ENCODE measurements at places on chromosomes 3 and 15.

- DNase-seq: no peak
These were observed 48.4 kb upstream of the MEIS2 start for GRCh38 chr15:37148714-37149113.

DNA sequence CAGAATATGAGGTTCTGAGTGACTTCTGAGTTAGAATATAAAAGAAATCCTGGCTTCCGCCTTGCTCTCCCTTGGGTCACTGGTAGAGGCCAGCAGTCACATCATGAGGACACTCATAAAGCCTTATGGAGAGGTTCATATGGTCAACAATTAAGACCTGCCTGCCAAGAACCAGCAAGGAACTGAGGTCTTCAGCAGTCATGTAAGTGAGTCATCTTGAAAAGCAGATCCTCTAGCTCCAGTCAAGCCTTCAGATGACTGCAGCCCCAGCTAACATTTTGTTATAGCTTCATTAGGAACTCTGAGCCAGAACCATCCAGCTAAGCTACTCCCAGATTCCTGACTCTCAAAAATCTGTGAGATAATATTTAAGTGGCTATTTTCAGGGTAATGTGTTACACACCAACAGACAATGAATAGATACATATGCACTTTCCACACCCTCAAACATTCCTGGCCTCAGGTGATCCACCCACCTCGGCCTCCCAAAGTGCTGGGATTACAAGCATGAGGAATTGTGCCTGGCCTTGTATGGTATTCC is 447.2 kb downstream of the SHQ1 start:
- DNase-seq: no peak

DNA sequence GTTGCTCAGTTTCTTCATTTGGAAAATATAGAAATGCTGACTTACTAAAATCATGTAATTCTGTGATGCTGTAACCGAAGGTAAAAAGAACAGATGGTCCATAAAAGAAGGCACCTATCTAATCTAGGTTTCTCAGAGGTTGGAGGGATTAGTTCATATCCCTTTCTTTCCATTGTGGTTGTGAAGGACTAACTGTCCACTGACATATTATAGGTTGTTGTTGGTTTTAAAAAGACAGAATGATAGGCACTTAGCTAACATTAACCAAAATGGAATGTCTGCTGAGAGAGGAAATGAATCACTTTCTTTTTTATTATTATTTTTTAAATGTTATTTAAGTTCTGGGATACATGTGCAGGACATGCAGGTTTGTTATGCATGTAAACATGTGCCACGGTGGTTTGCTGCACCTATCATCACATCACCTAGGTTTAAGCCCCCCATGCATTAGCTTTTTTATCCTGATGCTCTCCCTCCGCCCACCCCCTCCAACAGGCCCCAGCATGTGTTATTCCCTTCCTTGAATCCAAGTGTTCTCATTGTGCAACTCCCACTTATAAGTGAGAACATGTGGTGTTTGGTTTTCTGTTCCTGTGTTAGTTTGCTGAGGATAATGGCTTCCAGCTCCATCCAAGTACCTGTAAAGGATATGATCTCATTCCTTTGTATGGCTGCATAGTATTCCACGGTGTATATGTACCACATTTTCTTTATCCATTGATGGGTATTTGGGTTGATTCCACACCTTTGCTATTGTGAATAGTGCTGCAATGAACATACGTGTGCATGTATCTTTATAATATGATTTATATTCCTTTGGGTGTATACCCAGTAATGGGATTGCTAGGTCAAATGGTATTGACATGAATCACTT is 45.8 kb downstream of the ALDH1A2 start:
- DNase-seq: no peak

DNA sequence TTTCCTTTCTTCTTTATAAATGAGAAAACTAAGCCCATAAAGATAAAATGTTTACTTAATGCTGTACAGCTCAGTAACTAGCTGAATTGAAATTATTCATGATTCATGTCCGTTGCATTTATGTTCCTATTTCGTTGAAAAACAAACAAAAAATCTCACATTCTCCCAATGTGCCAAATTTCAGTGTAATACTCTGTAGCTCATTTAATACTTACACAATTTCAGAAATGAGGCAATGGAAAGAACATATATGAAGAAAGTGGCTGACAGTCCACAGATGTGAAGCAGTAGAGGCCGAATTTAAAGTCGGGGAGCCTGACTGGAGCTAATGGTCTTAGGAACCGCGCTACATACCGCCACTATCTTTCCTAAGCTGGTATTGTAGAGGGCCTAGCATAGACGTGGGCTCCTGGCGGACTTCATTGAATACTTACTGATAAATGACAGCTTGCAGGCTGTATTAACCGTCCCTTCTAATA is 651 bp downstream of the PLSCR2 start:
- DNase-seq: no peak

GRCh38 chr3:197168606-197169005 is 129.8 kb downstream of the DLG1 start:
- DNase-seq: no peak

DNA sequence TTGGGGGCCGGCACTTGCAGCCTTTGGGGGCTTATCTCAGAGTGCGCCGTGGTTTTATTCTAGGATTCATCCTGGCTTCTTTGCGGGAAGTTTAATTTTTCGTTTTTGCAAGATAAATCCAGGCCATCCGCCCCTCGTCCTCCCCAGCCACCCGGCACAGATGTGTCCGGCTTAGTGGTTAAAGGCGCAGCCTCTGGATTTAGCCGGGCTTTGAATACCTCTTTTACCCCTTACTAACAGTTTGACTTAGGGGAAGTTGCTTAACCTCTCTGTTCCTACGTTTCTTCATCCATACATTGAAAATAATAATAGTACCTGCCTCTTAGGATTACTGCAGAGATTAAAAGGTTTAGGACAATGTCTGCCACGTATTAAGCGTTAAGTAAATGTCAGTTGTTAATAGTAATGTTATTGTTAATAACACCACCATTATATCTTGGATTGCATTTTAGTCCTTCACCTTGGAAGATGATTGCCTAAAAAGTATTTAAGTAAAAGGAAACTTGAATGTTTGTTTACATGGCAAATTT is 714 bp downstream of the ECT2 start:
- peak; percentile 49 for DNase-seq

- no peak for DNase-seq
These were observed 260.5 kb upstream of the IGF1R start for GRCh38 chr15:98387866-98388265.

DNA sequence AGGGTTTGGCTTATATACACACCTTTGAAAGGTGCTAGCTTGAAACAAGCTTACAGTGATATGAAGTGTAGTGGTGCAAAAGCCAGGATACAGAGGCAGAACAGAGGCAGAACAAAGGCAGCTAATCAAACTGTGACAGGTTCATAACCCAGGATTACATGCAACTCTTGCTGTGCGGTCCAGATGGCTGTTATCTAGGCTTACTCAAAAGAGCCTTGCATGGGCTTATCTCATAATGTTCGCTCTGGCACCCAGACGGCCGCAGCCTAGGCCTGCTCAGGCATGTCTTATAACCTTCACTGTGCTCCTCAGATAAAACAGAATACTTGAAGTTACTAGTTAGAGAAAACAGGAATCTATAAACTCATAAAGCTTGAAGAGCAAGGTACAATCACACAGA is 22.8 kb upstream of the NOX5 start:
- no peak for DNase-seq

GRCh38 chr3:24348348-24348747 is 146.3 kb downstream of the THRB start:
- no peak for DNase-seq

DNA sequence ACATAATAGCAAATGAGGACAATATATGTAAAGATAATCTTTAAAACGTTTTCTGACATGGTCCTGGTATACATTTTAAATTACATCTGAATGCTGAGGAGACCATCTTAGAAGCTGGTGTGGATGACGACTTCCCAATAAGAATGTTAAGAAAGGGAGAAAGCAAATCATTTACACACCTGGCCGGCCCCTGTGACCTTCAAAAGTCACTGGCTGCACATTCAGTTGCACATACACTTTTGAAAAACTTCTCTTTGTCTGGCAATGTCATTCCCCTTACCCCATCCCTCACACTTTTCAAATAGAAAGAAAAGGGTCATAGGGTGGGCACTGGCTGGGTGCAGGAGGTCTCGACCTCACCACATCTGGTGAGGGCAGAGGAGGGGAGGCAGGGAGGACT is 391.0 kb downstream of the MECOM start:
- no peak for DNase-seq

GRCh38 chr15:57218826-57219576 is 157.3 kb upstream of the CGNL1 start:
- peak; percentile 23 for DNase-seq

DNA sequence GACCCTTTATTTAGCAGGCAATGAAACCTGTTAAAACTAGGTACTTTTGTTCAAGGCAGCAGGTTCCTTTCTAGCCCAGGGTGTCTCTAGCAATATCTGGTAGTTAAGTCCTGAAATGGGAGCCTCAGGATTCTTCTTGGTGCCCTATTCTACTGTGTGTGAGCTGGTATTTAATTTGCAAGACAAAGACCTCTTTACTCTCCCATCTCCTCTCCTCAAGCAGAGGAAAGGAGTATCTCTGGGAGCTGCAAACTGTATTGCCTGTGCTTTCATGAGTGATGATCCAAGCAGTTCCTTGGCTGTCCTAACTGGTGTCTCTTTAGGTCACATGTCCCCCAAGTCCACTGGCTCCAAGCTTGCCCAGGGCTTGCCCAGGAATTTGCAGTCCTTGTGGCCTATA is 188.2 kb downstream of the SI start:
- no peak for DNase-seq

DNA sequence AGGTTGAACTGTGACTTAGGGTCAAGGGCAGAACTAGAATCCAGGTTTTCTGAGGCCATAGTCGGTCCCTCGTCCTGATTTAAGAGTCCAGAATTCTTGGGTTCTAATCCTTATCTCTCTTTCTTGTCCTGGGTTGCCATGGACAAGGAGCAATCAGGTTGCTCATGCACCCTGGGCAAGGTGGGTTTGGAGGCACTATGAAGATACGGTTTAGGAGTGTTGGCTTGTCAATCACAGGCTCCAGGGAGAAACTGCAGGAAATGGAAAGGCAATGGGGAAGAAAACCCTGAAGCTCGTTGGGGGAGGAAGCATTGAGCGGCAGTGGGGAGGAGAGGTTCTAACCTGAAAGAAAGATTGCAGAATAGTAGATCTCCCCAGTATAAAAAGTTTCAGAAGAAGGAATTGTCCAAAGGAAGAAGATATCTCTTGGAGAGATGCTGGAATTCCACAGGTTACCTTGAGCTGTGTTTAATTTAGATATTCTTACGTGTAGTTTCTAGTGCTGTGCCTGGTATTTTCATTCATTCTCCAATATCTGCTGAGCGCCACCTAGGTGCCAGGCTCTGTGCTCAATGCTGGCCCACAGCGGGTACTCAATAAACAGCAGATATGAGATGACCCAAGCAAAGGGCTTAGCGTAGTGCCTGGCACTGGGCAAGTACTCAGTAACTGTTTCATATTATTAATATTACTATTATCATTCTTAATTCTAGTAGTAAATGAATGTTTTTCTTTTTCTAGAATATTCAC is 2.0 kb downstream of the ACAN start:
- no peak for DNase-seq

- no peak for DNase-seq
These were observed 23.4 kb upstream of the GREM1 start for GRCh38 chr15:32694222-32694983.

- DNase-seq: no peak
These were observed 111.0 kb downstream of the SEMA5B start for GRCh38 chr3:122916580-122916979.

DNA sequence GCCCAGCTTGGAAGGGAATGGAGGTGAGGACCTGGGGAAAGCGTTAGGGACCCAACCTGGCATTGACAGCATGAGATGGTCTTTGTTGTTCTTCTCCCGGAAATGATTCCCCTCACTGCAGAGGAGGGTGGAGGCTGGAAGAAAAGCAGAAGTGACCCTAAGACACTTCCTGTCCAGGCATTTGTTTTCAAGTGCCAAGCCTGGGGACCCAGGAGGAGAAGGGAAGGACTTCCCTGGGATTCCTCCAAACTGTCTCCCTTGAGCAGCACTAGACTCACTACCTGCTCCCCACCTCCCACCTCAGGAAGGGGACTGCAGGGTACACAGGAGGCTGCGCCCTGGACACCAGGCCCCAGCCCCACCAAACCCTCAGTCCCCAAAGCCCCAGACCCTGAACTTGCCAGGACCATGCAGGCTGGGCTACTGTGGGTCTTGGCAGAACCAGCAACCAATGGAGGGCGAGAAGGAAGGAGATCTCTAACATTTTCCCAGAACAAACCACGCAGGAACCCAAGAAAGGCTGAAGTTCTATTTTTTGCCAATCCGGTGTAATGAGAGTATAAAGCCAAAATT is 9.8 kb upstream of the VIPR1 start:
- no peak for DNase-seq

- DNase-seq: no peak
These were observed 28.7 kb upstream of the ARIH1 start for GRCh38 chr15:72445426-72445825.

DNA sequence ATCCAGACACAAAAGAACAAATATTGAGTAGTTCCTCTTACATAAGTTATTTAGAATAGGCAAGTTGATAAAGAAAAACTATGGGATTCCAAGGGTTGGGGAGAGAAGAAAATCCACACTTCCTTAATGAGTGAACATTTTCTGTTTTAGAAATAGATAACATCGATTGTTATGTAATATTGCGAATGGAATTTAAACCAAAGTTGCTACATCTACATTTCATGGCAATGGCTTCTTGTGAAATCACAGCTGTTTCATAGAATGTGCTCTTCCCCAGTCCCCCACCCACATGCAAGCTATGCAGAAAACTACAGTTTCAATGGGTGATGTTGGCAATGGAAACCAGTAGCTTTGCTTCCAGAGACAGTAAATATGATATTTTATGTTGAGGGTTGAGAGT is 1639.5 kb downstream of the SI start:
- DNase-seq: no peak

DNA sequence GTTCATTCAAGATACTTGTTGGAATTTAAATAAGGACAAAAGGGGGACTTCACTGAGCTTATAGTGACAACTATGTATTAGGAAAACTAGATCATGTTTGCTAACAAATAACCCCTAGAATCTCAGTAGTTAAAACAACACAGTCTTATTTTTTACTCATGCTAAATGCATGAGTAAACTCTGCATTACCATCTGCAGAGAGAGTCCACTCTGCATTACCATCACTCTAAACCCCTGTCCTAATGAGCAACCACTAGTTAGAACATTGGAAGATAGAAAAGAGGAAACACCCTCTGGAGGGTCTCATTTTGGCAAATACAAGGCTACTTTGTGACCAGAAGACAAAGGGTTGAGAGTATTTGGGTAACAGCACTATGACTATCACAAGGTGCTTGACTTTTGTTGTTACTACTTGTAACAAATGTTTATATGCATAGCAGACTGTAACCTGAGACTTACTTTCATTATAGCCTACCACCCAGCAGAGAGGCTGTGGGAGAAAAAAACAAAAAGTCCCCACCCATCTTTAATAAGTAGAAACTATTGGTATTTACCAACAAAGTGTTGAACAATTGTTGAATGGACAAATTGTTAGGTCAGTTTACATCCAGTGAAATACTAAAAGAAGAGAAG is 99.1 kb downstream of the OXSM start:
- peak; percentile 4 for DNase-seq

DNA sequence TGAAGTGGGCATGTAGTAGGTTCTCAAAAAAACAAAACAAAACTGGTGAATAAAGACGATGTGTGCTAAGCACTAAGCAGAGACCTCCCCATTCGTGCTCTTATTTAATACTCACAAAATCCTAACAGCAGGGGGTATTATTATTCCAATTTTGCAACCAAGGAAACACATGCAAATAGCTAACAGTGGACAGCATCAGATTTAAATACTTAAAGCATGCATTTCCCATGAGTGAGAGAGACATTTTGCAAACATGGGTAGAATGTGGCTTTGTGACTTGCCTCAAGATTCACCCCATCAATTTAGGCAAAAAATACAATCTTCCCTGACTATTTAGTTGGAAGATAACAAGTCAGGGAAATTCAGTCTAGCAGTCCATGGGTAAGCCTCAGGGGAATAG is 946.2 kb upstream of the CFAP20DC start:
- DNase-seq: no peak
